ENCODE measurements at places on chromosomes 7 and 10.

DNA sequence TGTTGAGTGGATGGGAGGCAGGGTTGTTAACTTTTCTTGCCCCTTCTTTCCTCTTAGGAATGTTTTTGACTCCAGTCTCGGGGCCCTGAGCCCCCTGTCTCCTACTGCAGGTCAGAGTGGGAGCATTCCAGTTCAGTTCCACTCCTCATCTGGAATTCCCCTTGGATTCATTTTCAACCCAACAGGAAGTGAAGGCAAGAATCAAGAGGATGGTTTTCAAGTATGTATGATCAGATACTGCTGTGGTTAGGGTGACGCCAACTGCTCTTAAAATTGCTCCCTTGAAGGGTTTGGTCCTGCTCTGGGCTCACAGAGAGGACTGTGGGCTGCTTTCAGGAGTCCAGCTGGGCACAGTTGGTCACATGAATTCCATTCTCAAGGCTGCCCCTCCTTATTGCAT is 22.0 kb downstream of the VWA2 start:
- ATAC-seq, result no peak

- ATAC-seq, result peak; percentile 81
Measured at GRCh38 chr7:30142710-30143109, 7.9 kb downstream of the MTURN start.

DNA sequence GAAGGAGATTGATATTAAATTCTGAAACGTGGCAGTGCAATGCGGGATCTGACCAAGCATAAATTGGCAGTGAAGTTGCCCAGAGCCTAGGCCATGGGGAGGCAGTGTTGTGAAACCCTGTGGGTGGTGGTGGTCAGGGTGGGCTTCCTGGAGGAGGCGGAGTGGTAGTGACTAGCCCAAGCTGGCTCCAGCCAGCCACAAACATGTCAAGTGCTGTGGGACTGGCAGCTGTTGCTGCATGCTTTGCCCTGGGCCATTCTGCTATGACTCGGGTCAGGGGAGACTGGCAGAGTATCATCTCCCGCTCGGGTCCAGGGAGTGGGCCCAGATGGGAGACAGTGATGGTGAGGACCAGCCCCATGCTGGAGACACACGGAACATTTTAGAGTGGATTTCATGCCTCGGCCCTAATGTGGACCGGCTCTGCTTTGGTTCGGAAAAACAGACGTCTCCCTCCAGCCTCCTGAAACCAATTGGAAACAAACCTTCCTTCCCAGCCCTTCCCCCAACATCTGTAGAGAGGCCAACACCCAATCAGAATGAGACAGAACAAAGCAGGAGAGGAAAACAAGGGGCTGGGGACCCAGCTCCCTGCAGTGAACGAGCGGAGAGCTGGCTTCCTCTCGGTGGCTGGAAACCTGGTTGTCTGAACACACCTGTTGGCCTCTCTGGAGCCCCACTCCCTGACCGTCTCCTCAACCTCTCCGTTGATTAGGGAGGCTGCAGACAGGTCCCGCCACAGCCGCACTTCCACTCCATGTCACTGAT is 58.2 kb downstream of the TMEM270 start:
- ATAC-seq, result no peak

- no peak for ATAC-seq
Measured at GRCh38 chr7:79037001-79037400, 416.5 kb downstream of the MAGI2 start.

GRCh38 chr10:55320187-55320700 is 519.2 kb upstream of the PCDH15 start:
- no peak for ATAC-seq

DNA sequence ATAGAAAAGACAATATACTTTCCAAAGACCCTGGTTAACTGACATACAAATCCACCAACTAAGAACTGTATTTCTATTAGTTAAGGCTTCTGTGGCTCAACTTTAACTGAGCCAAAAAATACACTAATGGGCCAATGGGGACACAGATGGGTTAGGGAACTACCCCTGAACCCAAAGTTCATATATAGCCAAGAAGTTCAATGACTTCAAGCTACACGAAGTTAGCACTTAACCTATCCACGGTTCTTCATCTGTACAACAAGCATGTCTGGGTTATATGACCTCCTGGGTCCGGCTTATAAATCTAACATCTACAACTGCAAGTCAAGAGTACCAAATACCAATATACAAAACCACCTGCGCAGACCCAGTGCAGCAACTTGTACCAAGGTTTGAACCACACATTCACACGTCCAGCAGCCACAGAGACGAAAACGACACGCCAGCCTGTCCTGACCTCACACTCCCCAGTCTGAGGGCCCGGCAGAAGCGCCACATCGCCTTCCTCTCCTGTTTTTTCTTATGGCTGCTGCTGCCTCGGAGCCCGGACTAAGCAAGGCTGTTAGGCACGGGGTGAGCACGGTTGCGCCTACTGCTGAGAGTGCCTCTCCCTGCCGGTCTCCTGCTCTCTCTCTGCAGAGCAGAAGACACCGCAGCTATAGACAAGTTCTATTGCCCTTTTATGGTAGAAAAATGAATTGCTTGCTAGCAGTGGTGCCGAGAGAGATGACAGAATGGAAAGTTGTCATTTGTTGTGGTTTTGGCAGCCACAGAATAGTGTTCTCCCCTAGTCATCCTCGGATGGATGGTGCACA is 86.3 kb downstream of the RNF216 start:
- peak; percentile 12 for ATAC-seq

GRCh38 chr7:76316984-76317781 is 14.7 kb downstream of the HSPB1 start:
- no peak for ATAC-seq

DNA sequence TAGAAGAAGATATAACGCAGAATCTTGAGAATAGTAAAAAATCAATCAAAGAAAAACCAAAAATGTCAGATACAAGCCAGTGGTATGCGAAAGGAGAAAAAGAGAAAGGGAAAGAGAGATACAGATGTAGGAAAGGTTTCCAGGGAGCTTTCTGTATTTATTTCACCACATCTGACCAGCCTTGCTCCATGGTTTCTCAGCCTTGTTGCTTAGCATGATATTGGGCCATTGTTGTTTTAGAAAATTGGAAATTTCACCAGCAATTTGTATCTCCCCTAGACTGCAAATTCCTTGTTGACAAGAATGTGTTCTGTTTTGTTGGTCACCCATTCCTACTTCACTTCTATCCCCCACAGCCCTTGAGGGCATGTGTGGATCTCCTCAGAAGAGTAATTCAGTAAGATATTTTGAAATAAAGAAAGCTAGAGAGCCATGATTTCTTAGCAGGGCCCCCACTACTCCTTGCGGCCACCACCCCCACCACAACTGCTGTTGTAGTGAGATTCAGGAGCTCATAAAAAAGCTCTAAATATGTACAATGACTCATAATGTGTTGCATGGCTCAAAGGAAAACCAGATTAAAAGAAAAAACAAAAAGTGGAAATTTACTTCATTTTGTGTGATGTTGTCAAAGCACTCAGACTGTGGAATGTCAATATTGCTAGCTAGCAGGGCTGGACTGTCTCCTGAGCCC is 138.7 kb downstream of the CHRM2 start:
- ATAC-seq, result no peak

- no peak for ATAC-seq
Measured at GRCh38 chr10:335151-335800, 200.0 kb downstream of the ZMYND11 start.

GRCh38 chr10:63209705-63210104 is 76.6 kb downstream of the NRBF2 start:
- no peak for ATAC-seq

DNA sequence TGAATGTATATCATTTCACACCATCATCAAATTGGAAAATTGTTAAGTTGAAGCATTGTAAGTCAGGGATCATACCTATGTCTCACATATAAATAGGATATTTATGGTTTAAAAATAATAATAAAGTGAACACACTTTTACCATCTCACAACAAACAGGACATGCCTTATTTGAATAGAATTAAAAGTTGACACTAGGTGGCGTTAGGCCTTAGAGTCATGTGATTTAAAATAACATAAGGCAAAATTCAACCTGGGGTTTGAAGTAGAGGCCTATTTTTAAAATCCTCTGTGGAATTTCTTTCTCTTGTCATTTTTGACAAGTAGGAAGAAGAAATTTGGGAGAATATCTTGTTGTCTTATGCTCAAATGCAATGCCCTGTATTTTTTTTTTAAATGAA is 184.7 kb upstream of the PCDH15 start:
- ATAC-seq, result no peak
